ENCODE measurements at places on chromosomes 3 and 15.

GRCh38 chr3:174329321-174329720 is 529.8 kb upstream of the NAALADL2 start:
- DNase-seq, result no peak

- peak; percentile 69 for DNase-seq
Measured at GRCh38 chr15:64686130-64686735, 89.2 kb downstream of the RBPMS2 start.

- no peak for DNase-seq
Measured at GRCh38 chr3:72515281-72515680, 333.0 kb downstream of the SHQ1 start.

- peak; percentile 30 for DNase-seq
Measured at GRCh38 chr3:5136919-5137429, 14.9 kb downstream of the ARL8B start.

DNA sequence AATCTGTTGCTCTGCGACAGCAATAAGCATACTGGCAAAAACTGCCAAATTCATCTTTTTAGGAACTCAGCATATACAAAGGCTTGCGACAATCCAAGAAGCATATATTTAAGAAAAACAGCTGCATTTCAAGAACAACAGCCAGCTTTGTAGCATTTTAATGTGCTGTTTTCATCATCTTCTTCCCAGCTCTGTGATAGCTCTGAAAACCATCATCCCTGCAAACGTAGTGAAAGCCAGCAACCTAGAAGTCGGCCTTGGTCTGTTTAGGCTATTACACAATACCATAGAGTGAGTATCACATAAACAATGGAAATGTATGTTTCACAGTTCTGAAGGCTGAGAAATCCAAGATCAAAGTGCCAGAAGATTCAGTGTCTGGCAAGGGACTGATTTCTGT is 187.5 kb downstream of the NAALADL2 start:
- no peak for DNase-seq

DNA sequence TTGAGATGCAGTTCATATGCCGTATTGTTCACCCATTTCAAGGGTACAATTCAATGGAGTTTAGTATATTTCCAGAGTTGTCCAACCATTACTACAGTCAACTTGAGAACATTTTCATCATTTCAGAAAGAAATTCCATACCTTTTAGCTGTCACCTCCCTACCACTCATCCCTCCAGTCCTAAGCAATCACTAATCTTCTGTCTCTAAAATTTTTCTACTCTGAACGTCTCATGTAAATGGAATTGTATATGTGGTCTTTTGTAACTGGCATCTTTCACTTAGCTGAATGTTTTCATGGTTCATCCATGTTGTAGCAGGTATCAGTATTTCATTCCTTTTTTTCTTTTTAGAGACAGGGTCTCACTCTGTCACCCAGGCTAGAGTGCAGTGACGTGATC is 51.1 kb downstream of the CMTM7 start:
- DNase-seq, result no peak

Data from inflammatory macrophage (primary cell).